ENCODE measurements at places on chromosomes 1 and 21.

GRCh38 chr1:9294910-9295636, 2.4 kb downstream of the SPSB1 start:
- no peak for DNase-seq

- no peak for DNase-seq
Observed at GRCh38 chr21:33293811-33294216, 27.6 kb downstream of the IL10RB start.

DNA sequence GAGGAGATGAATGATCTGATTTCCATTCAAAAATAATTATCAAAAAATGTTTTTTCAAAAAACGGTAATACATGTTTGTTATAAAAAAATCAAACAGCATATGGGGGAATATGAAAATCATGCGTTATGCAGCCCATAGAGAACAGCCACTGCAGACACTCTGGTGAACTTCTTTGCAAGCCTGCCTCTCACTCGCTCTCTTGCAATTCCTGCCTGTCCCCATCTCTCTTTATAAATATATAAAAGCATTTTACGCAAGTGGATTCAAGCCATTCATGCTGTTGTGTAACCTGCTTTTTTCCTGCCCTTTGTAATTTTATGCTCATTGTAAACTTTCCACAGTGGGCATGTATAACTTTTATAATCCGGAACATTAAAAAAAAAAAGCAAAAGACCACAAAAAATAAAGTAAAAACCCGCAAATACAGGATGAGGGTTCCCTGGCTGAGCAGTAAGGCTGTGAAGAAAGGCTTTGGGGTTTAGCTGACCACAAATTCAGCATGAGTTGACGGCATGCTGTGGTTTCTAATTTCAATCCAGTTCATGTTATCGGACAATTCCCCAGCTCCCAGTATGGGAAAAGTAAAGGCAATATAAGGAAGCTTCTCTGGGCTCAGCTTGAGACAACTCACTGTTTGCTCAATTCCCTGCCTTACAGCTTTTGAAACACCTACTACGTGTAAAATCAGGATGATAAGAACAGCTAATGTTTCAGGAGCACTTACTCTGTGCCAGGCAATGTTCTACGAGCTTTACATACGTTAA, 52.8 kb upstream of the ZBTB40 start:
- no peak for DNase-seq

DNA sequence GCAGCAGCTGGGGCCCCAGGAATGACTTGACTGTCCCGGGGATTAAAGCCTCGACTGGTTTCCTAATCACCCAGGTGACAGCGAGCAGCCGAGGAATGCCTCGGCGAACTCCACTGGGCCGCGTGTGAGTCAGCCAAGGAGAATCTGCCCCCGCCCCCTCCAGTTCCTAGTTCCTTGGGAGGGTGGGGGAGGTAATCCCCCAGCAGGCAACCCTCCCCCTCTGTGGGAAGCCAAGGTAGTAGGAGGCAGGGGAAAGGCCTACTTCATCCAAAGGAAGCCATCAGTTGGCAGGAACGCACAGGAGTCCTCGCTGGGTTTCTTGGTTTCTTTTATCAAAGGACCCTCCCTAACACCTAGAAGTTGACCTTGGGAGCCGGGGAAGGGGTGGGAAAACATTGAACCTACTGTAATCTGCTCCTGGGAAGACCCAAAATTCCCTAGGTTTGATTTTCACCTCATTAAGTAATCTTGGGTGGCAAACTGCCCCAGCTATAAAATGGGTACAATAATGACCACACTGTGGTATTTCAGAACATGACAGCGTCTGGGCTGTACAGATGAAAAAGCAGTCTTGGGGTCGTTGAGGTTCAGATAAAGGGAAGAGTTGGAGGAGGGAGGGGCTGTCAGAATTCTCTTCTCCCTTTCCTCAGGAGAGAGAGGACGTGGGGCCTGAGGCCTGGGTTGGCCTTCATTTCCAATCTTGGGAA, 1.4 kb downstream of the TENT5B start:
- DNase-seq, result no peak

All from activated T-cell treated with anti-CD3 and anti-CD28 coated beads for 48 hours (primary cell).